ENCODE measurements at places on chromosomes 6 and 20.

GRCh38 chr6:136333824-136334464 lies 44.3 kb upstream of the BCLAF1 start:
- DNase-seq, result no peak

DNA sequence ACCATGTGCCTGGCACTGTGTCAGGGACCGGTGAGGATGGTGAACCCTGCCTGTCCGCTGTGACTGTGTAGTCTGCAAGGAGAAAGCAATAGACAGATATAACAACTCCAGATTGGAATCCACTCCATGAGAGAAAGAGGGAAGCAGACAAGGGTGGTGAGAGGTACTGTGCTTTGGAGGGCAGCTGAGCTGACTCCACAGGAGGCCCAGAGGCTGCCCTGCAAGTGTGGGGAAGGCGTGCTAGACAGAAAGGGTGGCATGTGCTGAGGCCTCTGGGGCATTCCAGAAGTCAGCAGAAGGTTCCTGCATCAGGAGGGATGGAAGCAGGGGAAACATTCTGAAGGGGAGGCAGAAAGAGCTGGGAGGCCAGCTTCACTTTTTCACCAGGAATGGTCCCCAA lies 39.3 kb upstream of the APCDD1L start:
- DNase-seq, result no peak

DNA sequence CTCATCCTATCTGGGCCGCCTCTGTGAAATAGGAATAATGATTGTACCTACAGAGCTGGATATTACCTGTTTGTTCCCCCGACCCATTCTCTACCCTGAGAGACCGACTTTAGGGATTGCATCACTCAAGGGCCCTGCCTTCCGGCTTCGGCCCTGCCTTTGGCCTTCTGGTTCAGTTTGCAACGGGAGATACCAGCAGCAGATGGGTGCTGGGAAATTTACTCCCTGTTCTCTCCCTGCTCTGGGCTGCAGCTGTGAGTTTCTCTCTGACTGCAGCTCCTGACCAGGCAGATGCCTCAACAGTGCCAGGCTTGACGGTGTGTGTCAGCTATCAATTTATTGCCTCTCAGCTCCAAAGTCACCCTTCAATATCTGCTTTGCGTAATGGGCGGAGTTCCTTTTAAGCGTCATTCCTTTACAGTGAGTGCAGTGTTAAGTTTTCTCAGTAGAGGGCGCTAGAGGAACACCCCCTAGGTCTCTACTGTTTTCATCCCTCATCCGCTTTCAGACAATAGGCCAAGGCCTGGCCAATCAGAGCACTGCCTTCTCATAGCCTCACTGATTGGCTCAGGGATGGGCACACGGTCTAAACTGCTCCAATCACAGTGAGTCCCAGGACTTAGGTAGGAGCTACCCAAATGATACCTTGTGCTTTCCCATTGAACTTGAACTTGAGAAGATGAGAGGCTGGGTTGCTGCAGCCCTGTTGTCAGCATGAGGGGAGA lies 30.0 kb downstream of the KCNG1 start:
- no peak for DNase-seq

- DNase-seq, result peak; percentile 44
Measured at GRCh38 chr20:48761023-48761785, 66.6 kb downstream of the PREX1 start.

DNA sequence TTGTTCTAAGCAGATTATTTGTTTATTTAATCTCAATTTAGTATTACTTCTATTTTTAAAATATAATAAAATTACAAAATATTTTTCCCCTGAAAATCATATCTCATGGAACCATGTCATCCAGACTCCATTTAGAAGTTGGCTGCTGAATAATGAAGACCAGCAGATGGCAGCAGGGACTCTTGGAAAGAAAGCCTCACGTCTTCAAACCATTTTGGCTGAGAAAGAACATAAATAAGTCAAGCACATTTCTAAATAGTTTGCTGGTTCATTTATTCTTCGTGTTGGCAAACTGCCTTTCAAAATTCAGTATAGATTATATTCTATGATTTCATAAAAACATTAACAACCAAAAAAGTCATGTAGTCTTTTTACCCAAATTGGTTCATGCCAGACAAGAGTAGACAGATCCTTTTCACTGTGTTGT lies 71.7 kb downstream of the RCAN2 start:
- DNase-seq, result no peak

DNA sequence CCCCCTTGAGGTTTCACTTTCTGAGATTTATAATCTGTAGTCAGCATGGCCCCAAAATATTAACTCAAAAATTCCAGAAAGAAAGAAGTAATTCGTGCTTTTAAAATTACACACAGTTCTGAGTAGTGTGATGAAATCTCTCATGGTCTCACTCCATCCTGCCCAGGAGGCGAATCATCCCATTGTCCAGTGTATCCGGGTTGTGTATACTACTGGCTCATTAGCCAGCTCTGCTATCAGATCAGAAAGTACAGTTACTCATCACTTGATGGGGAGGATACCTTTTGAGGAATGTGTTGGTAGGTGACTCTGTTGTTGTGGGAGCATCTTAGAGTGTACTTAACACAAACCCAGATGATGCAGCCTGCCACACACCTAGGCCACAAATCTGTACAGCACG lies 65.2 kb downstream of the CDC5L start:
- no peak for DNase-seq

DNA sequence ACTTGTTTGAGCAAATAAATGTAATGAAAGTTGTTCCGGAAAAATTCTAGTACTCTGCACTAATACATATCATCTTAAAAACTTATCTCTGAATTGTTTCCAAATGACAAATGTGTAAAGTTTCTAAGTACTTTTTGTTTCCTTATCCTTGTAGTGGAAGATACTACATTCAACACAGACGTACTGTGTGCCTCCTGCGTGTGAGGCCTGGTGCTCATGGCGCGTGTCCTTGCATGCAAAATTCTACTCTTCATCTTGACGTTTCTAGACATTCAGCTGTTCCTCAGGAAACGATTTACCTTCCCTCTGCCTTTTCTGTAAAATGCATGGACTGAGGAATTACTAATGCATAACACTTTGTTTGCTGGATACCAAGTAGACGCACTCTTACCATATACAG lies 11.5 kb downstream of the DLL1 start:
- peak; percentile 15 for DNase-seq

- no peak for DNase-seq
Measured at GRCh38 chr20:24782301-24782700, 166.8 kb upstream of the CST7 start.

DNA sequence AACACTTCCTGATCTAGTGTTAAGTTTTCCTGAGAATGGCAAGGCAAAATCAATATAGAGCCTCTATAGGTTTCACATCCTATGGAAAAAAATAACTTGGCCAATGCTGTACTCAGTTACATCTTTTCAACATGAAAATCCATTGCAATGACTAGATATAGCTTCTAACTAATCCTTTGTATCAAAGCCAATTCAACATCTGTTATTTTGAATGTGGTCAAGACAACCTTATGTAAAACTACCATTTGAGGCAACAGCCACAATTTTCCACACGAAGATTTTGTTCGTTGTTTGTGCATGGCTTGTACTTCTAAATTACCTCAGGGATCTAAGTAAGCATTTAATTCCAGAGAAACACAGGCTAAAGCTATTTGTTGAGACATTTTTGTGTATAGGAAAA lies 637.8 kb upstream of the EYS start:
- no peak for DNase-seq

DNA sequence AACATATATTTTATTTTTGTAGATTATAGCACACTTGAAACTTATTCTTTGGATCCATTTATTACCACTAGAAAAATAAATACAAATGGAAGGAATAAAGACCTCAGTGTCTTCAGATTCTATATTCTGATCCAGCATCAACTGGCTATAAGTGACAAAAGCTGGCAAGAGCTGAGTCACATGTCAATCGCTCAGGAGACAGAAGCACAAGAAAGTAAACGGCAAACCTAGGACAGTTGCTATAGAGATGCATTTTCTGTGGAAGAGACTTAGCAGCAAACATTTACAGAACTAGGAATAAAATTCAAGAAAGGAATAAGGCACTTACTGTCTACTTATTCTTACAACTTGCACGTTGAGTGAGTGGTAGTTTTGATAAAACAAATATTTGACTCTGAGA lies 230.4 kb downstream of the CLVS2 start:
- DNase-seq, result no peak

GRCh38 chr6:579339-579738 lies 77.6 kb downstream of the HUS1B start:
- DNase-seq, result no peak
